ENCODE measurements at places on chromosomes 2 and 18.

DNA sequence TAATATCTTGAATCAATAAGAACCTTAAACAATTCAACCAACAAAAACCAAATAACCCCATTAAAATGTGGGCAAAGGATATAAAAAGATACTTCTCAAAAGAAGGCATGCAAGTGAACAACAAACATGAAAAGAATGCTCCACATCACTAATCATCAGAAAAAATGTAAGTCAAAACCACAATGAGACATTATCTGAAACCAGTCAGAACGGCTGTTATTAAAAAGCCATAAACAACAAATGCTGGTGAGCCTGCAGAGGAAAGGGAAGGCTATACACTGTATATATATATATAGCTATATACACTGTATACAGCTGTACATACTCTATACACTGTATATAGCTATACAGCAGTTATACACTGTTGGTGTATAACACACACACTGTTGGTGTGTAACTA is 47.8 kb upstream of the GALNT13 start:
- no peak for DNase-seq

GRCh38 chr2:10059552-10060335 is 16.4 kb downstream of the KLF11 start:
- peak; percentile 67 for DNase-seq

DNA sequence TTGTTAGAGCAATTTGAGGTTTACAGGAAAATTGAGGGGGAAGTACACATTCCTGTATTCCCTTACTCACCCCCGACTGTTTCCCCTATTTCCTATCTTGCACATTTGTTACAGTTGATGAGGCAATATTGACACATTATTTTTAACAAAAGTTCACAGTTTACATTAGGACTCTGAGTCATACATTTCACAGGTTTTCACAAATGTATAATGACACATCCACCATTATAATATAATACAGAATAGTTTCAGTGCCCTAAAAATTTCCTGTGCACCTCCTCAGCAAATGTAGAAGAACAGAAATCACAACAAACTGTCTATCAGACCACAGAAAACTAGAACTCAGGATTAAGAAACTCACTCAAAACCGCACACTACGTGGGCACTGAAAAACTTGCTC is 160.6 kb upstream of the RMP24 start:
- DNase-seq, result no peak

DNA sequence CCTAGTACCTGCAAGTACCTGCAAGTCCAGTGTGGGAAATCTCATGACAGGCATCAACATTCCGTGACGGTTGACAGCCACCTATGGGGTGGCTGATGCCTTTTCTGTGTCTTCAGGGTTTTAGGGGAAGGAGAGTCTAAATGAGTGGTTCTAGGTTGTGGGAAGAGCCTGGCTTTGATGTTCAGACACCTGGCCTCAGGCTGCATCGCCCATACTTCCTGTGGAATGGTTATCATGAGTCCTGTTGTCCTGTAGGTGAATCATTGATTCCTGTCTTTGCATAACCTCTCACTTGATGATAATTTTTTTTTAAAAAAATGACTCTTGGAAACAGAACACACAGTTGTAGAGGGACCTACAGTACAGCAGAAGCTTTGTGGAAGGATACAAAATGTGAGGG is 108.9 kb downstream of the NEDD4L start:
- no peak for DNase-seq

GRCh38 chr18:69330385-69331005 is 70.2 kb upstream of the DOK6 start:
- peak; percentile 76 for DNase-seq

- DNase-seq, result peak; percentile 23
These were observed 970.6 kb downstream of the DCDC2C start for GRCh38 chr2:4674007-4674406.

- DNase-seq, result no peak
These were observed 177.0 kb downstream of the CTIF start for GRCh38 chr18:48715711-48716361.

DNA sequence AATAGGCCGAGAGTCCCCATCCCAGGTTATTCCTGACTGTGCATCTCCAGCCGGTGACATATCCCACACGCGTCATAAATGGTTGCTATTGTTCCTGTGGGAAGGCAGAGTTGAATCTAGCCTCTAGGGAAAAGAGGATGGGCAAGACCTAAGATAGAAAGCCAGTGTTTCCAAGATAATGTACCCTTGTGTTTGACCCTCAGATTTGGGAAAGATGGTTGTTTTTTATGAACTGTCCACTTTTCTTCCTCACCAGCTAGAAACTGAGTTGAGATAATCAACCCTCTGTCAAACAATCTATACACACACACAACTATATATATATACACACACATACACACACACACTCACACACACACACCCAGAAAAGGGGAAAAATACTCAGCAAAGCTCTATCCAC is 131.0 kb downstream of the PRKCE start:
- DNase-seq, result no peak

DNA sequence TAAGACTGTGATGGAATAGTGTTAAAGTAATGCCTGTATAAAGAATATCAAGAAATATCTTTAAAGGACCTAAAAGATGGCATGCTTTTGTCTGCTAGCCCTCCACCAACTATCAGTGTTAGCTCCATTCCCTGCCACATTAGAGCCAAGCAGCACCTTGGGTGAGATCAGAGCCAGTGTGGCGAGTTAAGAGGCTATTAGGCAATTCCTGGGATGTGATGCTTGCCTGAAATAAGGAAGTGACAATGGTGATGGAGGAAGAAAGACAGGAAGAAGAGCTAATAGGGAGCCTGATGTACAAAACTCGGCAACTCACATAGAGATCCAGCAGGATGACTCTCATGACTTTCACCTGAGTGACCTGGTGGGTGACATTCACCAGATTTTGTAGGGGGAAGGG is 143.5 kb downstream of the ZEB2 start:
- DNase-seq, result no peak

GRCh38 chr2:120686511-120687168 is 49.0 kb upstream of the GLI2 start:
- no peak for DNase-seq

DNA sequence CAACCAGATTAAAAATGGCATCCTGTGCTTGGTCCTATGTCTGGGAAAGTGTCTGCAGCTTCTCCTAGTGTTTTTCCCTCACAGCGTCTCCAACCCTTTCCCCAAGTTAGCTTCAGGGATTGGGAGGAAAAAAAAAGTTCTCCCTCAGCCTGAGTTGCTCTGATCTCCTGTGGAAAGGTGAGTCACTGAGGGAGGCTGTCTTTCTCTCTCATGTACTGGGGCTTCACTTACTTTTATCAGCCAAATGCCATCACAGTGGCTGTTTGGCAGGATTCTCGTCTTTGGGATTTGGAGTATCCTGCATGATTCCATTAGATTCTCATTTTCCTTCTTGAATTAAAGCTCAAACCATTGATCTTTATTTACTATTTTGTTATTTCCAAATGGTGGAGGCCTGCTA is 18.1 kb downstream of the GTF2A1L start:
- no peak for DNase-seq

DNA sequence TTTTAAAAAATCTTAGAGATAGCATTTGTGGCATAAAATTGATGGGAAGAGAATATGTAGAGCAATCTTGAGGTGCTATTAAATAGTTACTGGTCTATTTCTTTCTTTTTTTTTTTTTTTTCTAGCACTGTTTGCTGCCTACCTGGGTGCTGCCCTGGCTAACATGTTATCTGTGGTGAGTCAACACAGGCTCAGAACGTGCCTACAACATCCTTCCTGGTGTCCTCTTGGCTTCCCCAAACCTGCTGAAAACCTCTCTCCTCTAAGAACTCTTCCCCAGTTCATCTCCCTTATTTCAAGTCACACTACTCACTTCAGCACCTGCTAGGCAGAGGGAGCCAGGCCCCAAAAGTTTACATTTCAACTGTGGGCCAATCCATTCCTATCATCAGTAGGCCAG is 45.1 kb upstream of the SLC14A1 start:
- no peak for DNase-seq

- DNase-seq, result no peak
These were observed 2.0 kb downstream of the SMAD2 start for GRCh38 chr18:47928466-47928865.

DNA sequence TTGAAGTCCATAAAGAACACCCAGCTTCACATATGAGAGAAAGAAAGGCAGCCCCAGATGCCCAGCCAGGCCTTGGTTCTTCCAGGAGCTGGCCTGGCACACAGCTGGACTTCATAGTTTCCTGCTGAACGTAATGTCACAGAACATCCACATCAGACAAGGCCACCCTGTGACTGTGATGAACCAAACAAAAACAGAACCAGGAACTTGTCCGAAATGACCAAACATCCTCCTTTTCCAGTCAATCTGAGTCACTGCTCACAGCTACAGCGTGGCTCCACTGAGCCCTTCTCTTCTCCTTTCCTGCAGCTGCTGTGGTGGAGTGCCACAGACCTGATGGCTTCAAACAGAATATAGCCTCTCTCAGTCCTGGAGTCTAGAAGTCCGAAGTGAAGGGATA is 45.4 kb upstream of the PAPOLG start:
- DNase-seq, result no peak

DNA sequence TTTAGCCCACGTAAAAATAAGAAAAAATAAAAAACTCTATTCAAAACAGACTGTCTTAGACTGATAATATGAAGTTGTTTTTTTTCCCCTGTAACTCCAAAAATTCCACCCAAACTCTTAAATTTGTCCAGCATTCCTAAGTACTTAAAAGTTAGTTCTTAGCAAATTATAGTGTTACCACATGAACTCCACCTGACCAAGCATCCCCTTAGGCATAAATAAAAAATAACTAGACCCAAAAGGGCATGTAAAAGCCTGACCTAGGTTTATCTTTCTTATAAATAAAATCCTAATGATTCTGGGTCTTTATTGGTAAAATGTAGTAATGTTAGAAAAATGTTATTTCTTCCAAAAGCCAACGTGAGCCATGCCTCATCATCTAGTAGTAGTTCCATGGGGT is 54.3 kb downstream of the TTC21B start:
- no peak for DNase-seq

DNA sequence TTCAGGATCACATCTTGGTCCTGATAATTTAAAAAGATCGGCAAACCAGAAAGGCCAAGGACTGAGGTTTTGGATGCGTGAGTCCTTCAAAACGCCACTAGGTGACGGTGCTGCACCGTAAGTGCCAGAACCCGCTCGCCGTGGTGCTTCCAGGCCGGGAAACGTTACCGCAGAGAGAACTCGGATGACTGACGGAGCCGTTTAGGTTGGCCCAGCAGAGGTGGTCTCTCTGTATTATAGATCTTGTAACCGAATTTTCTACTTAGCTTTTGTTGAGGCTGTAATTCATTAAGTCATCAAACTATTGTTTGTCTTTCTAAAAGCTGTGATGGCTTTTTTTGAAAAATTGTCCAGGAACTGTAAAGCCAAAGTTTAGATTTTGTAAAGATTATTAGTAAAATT is 39.8 kb upstream of the ADCYAP1 start:
- peak; percentile 65 for DNase-seq

GRCh38 chr2:219722276-219722879 is 94.9 kb downstream of the SLC4A3 start:
- no peak for DNase-seq

DNA sequence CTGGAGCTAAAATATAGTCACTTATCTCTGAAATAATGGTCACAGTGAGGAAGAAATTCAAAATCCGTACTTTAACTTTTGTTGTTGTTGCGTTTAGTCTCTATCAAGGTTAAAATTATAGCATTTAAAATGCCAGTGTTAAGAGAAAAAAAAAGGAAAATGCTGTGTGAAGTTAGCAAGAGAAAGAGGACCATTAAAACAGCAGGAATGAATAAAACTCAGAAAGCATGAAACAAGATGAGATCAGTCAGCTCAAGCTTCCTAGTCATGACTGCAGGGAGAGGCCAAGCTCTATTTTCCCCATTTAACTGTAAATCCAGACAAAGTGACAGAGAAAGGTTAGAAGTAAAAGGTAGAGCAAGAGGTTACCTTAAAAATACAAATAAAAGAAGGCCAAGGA is 281.7 kb upstream of the ATP5MC3 start:
- no peak for DNase-seq

GRCh38 chr2:174635776-174636404 is 38.3 kb upstream of the WIPF1 start:
- no peak for DNase-seq

DNA sequence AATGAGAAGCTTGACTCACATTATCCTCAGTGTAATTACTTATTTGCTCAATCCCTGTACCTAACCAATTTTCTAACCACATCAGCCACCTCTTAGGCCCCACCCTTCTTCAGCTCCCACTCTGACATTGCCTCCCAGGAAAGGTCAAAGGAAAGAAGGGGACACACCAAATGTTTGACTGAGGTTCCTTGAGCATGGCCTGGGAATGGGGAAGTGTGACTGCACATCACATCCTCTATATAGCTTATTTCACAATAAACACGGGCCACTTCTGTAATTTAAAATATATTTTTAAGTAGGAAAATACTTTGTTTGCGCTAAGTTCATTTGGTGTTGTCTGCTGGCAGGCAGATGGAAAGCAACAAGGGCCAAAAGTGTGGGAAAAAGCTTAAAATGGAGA is 3.0 kb upstream of the FIGLA start:
- peak; percentile 17 for DNase-seq

DNA sequence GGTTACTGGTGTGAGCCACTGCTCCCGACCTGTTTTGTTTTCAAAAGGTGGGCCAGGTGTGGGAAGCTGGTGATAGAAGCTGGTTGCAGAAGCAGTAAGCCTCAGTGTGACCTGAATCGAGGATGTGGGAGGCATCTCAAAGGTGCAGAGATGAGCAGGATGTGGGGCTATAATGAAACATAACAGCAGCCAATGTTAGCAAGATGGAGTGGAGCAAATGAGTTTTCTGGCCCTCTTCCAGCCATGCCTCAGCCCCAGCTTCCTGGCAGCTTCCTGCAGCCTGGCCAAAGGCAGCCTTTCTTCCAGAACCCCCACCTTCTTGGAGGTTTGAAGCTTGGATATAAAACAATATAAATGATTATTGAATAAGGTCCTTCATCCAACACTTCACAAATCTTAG is 184.8 kb downstream of the NCK2 start:
- no peak for DNase-seq

GRCh38 chr2:20576598-20577115 is 74.2 kb downstream of the HS1BP3 start:
- DNase-seq, result no peak

DNA sequence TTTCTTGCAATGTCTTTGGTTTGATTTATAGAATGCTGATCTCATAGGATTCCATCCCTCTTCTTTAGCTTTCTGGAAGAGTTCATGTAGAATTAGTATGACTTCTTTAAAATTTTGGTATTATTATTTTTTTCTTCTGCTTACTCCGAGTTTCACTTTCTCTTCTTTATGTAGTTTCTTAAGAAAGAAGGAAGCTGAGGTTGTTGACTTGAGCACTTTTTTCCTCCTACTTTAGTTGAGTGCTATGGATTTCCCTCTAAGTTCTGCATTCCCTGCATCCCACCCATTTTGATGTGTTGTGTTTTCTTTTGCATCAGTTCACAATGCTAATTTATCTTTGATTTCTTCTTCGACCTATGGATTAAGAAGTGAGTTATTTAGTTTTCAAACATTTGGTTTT is 78.9 kb upstream of the SPRED2 start:
- no peak for DNase-seq

DNA sequence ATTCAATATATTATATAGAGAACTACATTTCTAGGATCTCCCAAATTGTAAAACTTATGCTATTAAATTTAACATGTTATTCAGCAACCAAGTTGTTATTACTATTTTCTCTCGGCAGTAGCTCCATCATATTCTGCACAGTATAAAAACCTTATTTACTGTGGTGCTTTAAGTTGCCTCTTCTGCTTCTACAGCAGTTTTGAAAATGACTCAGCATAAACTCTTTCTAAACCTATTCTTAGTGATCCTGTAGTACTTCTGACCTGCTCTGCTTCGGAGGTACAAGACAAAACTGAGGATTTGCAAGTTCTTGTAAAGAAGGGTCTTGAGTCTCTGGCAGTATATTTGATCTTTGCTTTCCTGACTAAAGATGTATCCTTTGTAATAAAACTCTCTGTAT is 567.2 kb downstream of the TMX3 start:
- no peak for DNase-seq

Data from NCI-H1417 (cell line).